LHCN-M2 (cell line): ENCODE measurements at places on chromosomes 12 and 14. TPM values are rescaled to one million over a fixed set of nuclear protein-coding genes. Genes with fewer than 3 reads are reported as not detected.

Gene SSTR1
- total RNA-seq, result 6.9 and 7.7 TPM in 2 replicates

Gene KRT78
- total RNA-seq, result not detected in 2 replicates

Gene TMEM63C
- 0.06 TPM in 1 of 2 replicates, not detected in the other for total RNA-seq

Gene TAS2R14
- 1.7 and 1.8 TPM in 2 replicates for total RNA-seq
